ENCODE measurements at places on chromosomes 12 and 14.

GRCh38 chr14:22898302-22899090 is 15.5 kb downstream of the REM2 start:
- DNase-seq, result no peak

DNA sequence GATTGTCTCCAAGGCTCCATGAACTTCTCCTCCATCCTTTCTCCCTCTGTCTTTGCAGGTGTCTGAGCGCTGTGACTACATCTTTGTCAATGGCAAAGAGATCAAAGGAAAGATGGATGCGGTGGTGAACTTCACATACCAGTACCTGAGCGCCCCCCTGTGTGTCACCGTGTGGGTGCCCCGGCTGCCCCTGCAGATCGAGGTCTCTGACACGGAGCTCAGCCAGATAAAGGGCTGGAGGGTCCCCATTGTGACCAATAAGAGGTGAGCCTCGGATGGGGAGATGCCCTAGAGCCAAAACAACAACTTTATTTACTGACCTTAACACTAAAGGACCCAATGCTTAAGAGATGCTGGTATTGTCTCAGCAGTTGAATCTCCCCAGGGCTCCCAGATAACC is 130.0 kb downstream of the SLC15A4 start:
- DNase-seq, result no peak

DNA sequence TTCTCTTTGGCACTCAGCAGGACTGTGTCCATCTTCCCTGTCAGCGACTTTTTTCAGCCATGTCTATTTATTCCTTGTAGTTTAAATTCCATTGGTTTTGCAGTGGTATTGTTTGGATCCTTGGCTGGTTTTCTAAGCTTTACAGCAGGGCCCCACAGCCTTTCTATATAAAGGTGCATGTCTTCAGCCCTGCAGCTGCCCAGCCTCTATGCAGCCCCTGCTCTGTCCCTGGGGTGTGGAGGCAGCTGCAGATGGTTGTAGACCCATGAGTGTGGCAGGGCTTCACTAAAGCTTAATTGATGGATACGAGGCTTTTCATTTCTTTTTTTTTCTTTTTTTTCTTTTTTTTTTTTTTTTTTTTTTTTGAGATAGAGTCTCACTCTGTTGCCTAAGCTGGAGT is 29.7 kb downstream of the SFSWAP start:
- DNase-seq, result no peak

DNA sequence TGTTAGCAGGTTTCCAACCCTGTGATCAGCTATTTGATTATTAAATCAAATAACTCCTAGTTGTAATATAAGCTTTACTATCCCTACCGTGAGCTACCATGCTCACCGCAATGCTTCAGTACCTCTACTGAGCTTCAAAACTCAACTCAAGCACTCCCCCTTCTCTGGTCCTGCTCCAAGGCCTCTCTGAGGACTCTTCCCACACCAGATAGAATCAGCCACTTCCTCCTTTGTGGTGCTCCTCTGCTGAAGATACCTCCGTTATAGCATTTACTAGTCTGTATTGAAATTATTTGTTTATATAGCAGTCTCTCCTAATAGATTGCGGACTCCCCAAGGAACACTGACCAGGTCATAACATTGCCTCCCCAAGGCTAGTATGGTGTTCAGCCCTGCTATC is 17.5 kb downstream of the AREL1 start:
- DNase-seq, result no peak

GRCh38 chr12:82694276-82694675 is 7.6 kb downstream of the TMTC2 start:
- no peak for DNase-seq

GRCh38 chr14:56138928-56139327 is 20.7 kb downstream of the PELI2 start:
- DNase-seq, result no peak

DNA sequence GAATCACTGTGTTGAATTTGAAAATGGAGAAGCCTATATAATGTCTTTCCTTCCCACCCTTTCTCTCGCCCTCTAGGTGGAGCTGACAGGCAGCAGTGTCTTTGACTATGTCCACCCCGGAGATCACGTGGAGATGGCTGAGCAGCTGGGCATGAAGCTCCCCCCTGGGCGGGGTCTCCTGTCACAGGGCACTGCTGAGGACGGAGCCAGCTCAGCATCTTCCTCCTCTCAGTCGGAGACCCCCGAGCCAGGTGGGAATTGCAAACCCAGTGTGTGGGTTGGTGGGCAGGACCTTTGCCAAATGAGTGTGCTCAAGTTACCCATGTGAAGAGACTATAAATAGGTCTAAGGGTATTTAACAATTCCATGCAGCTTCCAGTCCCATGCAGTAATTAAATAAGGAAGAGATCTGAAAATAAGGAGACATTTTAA is 274.7 kb downstream of the EGLN3 start:
- no peak for DNase-seq

- DNase-seq, result no peak
These were observed 6.5 kb downstream of the KRT85 start for GRCh38 chr12:52360663-52361271.

DNA sequence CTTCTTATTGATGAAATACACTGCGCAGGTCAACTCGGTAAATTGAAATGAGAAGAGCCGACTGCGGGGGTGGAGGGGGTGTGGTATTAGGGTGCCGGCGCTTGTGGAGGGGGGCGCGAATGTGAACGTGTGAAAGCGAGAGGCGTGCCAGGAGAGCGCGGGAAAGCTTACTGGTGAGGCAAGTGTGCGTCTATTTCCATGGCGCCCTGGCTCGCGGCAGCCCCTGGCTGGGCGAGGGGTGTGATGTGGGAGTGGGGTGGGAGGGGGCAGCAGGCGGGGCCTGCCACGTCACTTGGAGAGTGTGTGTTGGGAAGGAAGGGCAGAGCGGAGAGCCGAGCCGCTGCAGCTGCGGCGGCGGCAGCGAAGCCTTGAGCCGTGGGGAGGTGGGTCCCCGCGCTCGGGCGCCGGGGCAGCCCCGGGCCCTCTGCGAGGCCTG is 88.8 kb downstream of the GALNT8 start:
- DNase-seq, result no peak

DNA sequence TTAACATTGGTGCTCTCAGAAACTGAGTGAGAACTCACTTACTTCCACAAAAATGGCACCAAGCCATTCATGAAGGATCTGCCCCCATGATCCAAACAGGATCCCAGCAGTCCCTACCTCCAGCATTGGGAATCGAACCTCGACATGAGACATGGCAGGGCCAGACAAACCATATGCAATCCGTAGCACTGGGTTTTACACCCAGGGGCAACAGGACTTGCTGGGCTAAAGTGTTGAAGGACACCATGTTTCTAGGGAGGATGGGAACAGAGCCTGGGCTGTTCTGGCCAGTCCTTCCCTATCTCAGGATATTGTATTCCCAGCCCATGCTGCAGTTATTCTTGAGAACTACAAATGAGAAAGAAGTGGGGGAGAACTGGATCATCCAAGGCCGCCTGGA is 36.6 kb downstream of the SERPINA3 start:
- no peak for DNase-seq

DNA sequence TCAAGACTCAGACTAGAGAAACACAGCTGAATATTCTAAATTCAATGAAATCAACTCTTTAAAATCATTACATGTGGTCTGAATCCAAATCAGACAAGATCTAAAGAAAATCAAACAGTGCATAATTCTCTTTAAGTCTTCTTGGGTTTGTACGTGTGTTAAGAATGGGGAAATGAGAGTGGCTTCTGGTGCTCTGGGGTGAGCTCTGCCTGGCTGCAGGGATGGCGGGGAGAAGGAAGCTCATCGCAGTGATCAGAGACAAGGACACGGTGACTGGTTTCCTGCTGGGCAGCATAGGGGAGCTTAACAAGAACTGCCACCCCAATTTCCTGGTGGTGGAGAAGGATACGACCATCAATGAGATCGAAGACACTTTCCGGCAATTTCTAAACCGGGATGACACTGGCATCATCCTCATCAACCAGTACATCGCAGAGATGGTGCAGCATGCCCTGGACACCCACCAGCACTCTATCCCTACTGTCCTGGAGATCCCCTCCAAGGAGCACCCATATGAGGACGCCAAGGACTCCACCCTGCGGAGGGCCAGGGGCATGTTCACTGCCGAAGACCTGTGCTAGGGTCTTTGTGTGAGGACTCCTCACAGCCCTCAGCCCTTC is 20.9 kb downstream of the SENP1 start:
- DNase-seq, result no peak

GRCh38 chr14:103679351-103679750 is 35.9 kb downstream of the XRCC3 start:
- peak; percentile 29 for DNase-seq

GRCh38 chr12:24500421-24500820 is 448.5 kb downstream of the BCAT1 start:
- DNase-seq, result no peak

GRCh38 chr14:56243110-56243509 is 124.9 kb downstream of the PELI2 start:
- no peak for DNase-seq

DNA sequence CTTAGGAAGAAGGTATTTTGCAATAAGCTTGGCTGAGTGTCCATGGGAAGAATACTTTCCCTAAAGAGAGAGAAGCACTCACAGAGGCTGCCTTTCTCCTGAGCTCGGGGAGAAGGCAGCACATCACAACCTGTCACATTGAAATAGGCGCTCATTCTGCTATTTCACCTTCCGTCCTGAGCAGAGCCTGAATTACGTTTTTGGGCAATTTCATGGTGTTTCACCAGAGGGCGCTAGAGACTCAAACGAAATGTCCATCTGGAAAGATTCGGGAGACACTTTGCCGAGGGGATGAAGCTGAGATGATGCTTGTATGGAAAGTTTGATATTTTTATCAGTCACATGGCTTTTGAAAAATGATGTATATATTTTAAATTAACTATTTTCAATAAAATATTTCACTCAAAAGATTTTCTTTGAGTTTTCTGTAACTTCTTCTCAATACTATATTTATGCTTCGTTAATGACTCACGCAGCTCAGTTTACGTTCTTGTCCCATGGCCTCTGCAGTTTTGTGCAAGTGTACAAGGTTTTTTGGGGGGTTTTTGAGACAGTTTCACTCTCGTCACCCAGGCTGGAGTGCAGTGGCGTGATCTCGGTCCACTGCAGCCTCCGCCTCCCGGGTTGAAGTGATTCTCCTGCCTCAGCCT is 17.4 kb upstream of the B4GALNT3 start:
- DNase-seq, result no peak

DNA sequence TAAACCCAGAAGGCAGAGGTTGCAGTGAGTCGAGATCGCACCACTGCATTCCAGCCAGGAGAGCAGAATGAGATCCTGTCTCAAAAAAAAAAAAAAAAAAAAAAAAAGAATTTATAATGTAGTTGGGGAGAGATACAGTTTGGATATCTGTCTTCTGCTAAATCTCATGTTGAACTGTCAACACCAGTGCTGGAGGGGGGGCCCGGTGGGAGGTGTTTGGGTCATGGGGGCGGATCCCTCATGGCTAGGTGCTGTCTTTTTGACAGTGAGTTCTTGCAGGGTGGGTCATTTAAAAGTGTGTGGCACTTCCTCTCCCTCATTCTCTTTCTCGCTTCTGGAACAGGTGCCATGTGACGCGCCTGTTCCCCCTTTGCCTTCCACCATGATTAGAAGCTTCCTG is 32.8 kb downstream of the CLIP1 start:
- no peak for DNase-seq

GRCh38 chr12:112928978-112929377 is 9.3 kb upstream of the OAS3 start:
- DNase-seq, result no peak

DNA sequence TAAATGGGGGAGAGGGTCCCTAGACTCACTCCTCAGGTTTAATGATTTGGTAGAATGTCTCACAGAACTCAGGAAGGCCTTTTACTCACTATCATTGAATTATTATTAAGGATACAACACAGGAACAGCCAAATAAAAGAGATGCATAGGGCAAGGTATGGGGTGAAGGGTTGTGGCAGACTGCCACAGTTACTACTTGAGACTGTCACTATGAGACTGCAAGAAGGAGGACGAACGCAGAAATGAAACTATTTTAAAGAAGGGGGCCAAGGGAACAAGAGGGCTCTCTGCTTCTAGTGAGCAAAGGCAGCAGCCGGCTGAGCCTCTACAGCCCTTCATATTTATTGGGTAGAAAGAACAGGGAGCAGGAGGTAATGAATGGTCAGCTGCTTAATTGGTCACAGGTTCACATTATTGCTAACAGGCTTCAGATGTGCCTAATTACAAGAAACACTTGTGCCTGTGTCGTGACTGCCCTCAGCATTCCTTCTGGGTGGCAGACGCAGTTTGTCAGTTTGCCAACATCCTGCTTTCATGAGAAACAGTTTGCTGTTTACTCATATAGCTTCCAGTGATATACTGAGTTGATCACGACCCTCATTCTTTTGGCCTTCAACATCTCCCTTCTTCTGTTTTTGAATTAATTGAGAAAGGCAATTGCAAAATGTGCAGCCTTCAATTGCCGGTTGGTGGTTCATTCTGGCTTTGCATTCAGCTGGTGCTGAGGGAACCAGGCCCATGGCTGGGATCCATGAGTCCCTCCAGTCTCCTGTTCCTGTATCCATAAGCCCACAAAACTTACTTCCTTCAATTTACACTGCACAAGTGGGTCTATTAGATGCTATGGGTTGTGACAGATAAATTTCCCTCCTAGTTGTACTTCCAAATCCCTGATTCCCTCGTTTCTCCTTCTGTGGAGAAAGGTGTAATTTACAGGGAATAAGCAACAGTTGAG is 82.8 kb upstream of the PLEKHG7 start:
- DNase-seq, result no peak

- no peak for DNase-seq
These were observed 176.1 kb downstream of the ADGRD1 start for GRCh38 chr12:131129839-131130238.

DNA sequence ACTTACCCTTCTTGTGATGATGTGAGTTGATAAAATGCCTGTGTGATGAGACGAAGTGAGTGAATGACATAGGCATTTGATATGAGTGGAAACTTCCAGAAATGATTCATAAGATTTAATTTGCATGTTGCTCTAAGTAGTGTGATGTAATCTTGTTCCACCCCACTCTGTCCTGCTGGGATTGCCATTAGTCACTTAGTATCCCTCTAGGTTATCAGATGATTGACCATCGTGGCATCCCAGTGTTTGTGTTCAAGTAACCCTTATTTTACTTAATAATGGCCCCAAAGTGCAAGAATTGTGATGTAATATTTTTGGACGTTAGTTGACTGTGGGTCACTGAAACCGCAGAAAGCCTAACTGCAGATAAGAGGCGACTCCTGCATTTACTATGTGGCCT is 214.4 kb upstream of the DIO2 start:
- no peak for DNase-seq

DNA sequence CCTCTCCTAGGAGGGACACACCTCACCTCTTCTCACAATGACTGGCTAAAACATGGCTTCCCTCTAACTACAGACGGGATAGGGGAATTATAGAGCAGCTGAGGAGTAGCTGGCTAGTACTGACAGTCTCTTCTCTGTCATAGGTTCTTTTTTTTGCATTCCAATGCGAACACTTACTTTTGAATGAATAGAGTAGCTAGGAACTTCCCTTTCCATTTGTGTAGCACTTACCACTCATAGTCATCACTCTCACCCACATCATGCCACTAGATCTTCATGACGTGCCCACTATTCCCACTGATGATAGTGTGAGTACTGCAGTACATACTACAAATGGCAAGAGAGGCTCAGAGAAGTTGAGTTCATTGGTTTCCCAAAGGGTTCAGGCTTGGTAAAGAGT is 143.9 kb upstream of the HIF1A start:
- DNase-seq, result no peak

Measured in stimulated activated CD4-positive, alpha-beta T cell treated with anti-CD3 and anti-CD28 coated beads, Interleukin-12 subunit alpha, Interleukin-12 subunit beta, amount 100 ng/mL, for 48 hours (primary cell).